ENCODE measurements at places on chromosomes 13 and 19.

DNA sequence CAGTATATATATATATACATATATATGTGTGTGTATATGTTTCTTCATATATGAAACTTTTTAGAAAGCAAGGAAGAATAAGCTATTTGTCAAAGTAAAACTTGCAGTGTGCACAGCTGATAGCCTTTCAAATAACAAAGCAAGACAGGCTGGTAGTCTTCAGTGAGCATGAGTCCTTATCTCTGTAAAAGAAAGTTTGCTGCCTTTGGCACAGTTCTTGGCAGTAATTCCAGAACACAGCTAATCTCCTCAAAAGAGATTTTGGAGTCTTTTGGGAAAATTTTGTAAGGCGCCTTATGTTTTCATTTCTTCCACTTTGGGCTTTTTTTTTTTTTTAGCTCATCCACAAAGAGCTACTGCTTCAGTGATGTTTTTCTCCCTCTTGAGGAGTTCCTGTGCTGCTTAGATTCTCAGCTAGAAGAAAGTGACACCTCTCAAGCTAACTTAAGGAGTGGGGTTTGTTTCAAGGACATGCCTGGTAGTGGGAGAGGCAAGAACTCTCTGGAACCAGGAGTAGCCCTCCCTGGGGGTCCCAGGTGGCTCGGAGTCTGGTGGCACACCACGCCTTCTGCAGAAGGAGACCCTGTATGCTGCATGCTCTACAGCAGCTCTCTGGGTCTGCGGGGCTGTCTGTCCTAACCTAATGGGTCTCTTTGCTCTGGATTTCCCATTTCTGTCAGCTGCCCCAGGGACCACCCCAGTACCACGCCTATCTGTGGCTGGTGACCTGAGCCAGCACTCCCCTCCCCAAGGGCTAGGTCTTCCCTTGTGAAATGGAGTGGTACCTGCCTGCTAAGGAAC lies 58.8 kb downstream of the TNFRSF19 start:
- DNase-seq = no peak

- no peak for DNase-seq
Observed at GRCh38 chr13:44801990-44802389, 187.3 kb downstream of the NUFIP1 start.

DNA sequence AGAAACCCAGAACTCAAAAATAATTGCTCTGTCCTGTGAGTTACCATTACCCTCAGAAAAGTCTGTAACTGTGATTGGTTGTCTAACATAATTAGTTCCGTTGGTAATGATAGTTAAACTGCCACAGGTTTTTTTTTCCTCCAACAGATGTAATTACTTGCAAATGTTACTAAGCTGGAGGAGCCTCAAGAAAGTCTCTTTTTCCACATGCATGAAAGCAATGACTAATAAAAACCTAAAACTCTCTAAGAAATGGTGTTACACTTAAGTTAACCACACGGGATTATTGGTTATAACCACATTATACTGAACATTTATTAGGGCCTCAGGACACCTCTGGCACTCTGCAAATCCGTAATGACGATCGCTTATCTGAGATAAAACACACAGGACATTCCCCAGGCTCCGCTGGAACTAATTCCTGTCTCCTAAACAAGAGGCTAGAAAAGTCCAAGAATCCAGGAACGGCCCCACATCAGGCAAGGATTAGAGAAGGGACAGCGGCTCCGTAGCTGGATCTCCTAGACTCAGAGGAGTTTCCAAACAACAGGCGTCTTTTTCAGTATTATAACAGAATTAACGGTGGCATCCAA lies 753 bp downstream of the ZNF235 start:
- DNase-seq = peak; percentile 7

GRCh38 chr13:74299721-74300120 lies 165.5 kb upstream of the KLF12 start:
- no peak for DNase-seq

- DNase-seq = no peak
Observed at GRCh38 chr13:79486433-79487188, 5.7 kb downstream of the NDFIP2 start.

GRCh38 chr19:56309511-56310185 lies 5.0 kb downstream of the ZSCAN5A start:
- DNase-seq = peak; percentile 71

GRCh38 chr13:21686751-21687391 lies 16.0 kb downstream of the FGF9 start:
- peak; percentile 30 for DNase-seq

GRCh38 chr19:51689751-51690453 lies 3.2 kb upstream of the SPACA6 start:
- DNase-seq = peak; percentile 29

GRCh38 chr13:29810145-29810742 lies 40.2 kb downstream of the UBL3 start:
- no peak for DNase-seq

DNA sequence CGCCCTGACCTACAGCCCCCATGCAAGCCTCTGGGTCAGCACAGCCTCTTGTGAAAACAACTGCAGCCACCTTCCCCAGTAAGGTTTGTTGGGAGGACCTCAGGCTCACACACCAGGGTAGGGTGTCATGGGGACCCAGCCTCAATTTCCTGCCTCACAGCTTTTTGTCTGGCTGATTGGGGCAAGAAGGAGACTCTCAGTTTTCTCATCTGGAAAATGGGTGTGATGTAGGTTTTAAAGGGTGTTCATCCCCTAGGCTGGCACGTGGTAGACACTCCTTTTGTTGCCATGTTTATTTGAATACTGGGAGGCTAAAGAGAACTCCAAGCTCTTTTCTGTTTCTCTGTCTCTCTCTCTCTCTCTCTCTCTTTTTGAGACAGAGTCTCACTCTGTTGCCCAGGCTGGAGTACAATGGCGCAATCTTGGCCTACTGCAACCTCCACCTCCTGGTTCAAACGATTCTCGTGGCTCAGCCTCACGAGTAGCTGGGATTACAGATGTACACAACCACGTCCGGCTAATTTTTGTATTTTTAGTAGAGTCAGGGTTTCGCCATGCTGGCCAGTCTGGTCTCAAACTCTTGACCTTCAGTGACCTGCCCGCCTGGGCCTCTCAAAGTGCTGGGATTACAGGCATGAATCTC lies 18.2 kb upstream of the PLAUR start:
- no peak for DNase-seq

GRCh38 chr13:98717891-98718290 lies 34.6 kb downstream of the SLC15A1 start:
- DNase-seq = no peak
